ENCODE measurements at places on chromosomes 5 and 9.

GRCh38 chr5:149829954-149830353 lies 99.8 kb downstream of the PPARGC1B start:
- no peak for DNase-seq

- DNase-seq = peak; percentile 8
Observed at GRCh38 chr5:136080483-136081216, 51.9 kb downstream of the TGFBI start.

- no peak for DNase-seq
Observed at GRCh38 chr5:87367243-87367642, 45.5 kb downstream of the CCNH start.

DNA sequence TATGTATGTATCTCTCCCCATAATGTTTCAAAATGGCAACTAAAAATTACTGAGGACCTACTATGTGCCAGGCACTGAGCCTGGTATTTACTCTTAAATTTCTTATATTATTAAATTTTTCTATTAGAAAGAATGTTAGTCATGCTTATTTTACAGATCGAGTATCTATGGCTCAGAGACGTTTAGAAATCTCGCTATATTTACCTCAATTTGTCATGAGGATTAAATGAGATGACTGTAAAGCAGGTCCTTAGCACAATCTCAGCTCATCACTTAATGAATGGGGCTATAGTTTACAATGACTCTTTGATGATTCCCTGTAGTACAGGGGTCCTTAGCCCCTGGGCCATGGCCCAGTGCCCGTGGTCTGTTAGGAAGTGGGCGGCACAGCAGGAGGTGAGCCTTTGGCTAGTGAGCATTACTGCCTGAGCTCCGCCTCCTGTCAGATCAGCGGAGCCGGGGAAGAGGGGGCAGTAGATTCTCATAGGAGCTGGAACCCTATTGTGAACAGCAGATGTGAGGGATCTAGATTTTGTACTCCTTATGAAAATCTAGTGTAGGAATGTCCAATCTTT lies 15.5 kb downstream of the ENC1 start:
- no peak for DNase-seq

DNA sequence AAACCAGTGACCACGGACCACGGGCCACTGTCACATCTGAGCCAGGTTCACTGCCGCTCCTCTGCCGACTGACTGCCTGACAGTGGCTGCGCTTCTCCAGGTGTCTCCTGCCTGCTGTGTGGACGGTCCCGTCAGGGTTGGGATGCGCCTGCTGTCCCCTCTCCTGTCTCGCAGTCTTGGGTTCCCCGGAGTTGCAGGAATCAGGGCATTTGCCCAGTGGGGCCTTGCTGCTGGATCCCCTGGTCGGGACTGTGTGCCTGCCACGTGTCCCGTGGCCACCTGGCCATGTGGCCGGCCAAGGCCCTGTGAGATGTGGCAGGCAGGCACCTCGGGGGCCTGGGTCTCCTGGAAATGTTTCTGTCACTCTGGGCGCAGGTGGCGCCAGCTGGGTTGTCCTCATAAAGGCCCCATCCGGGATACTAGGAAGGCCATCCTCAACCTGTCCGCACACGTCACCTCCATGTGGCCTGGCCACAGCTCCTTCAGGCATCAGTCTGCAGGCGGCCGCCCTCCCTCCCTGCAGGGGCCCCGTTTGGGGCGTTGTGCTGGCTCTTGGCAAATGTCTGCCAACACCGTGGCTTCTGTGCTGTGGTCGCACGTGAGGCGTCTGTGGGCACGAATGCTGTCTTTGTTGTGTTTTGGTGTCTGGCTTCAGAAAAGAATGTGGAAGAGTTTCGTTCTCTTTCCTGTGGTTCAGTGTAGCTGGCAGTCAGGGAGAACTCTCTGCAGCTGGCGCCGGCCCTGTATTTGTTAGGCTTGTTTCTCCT lies 6.4 kb upstream of the TOR4A start:
- DNase-seq = no peak

GRCh38 chr5:154058055-154059038 lies 19.6 kb downstream of the MFAP3 start:
- DNase-seq = no peak

DNA sequence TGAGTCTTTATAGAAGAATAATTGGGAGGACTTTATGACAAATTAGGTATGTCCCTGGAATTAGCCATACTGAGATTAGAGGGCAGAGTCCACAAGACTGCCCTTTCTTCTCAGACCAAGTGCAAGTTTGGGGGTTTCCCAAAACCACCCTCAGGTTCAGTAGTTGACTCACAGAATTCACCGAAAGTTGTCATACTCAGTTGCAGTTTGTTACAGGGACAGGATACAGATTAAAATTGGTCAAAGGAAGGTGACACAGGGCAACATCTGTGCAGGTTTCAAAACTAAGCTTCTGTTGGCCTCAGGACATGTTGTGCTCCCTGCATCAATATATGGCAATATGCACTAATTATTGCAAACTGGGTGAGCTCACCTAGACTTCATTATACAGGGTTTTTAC lies 3.8 kb downstream of the RANBP17 start:
- DNase-seq = no peak

GRCh38 chr5:11973469-11973868 lies 69.2 kb upstream of the CTNND2 start:
- DNase-seq = no peak

- no peak for DNase-seq
Observed at GRCh38 chr5:96692441-96692840, 30.3 kb downstream of the CAST start.

GRCh38 chr5:66675406-66675805 lies 79.2 kb downstream of the MAST4 start:
- no peak for DNase-seq

- no peak for DNase-seq
Observed at GRCh38 chr9:126380447-126380846, 53.8 kb downstream of the MVB12B start.

- DNase-seq = no peak
Observed at GRCh38 chr9:5778805-5779204, 54.1 kb downstream of the ERMP1 start.

GRCh38 chr5:117893211-117893610 lies 1095.1 kb downstream of the DTWD2 start:
- DNase-seq = no peak

GRCh38 chr5:160507221-160507721 lies 85.6 kb downstream of the PTTG1 start:
- DNase-seq = no peak

DNA sequence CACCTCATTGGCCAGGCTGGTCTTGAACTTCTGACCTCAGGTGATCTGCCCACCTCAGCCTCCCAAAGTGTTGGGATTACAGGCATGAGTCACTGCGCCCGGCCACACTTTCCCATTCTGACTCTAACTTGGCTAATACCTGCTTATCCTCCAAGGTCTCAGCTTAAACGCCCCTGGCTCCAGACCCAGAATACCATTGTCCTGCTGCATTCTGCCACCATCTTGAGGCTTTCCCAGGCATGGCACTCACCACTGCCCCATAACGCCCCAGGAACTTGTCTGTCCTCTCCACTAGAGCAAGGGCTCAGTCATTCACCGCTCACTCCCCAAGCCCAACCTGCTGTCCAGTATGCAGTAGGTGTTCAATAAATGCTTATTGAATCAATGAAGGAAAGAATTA lies 39.8 kb downstream of the CAMK2A start:
- no peak for DNase-seq

- DNase-seq = no peak
Observed at GRCh38 chr5:157559301-157559700, 16.3 kb downstream of the ADAM19 start.

- no peak for DNase-seq
Observed at GRCh38 chr9:86968258-86968920, 21.1 kb upstream of the GAS1 start.

- DNase-seq = no peak
Observed at GRCh38 chr5:1172670-1173404, 28.6 kb upstream of the SLC6A19 start.

DNA sequence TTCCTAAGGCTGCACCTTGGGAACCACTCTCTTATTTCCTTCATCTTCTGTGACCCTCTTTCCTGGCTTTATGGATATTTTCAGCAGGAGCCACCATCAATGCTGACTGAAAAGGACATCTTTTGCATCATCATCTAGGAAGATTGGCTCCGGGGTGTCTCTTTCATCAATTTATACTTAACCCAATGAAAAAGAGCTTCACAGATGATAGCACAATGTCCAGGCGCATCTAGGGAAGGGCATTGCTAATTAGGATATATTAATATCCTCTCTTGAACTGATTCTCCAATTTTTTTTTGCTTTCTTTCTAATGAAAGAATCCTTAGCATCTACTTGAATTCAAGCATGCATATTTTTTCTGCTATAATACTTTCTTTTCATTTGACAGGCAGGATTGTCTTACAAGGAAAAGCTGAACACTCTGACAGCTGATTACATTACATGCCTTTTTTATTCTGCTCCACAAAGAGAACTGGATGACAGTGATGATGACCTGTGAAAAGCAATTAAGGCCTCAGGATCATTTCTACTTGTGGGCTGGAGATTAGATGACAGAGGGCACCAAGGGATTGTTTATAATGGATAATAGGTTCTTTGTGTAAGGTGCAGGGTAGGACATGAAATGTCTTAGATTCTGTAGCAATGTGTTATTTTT lies 60.2 kb downstream of the PCSK1 start:
- DNase-seq = no peak

- no peak for DNase-seq
Observed at GRCh38 chr9:18297056-18297841, 176.7 kb upstream of the ADAMTSL1 start.

- no peak for DNase-seq
Observed at GRCh38 chr5:51657340-51658240, 274.3 kb downstream of the ISL1 start.

DNA sequence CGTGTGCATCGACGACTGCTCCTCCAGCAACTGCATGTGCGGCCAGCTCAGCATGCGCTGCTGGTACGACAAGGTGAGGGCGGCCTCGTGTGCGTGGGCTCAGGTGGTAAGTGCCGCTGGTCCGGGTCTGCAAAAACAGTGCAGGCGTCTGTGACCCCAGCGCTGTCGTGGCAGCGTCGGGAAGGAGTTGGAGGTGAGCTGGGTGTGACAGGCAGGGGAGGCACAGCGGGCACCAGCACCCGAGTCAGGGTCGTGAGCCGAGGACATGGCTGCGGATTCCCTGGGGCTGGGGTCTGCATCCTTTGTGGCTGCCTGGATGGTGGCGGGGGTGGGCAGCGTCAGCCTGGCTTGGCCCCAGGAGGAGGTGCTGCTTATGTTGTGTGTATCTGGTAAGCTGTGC lies 63.1 kb upstream of the CACNA1B start:
- no peak for DNase-seq

GRCh38 chr9:129886226-129887174 lies 51.2 kb downstream of the USP20 start:
- no peak for DNase-seq

- no peak for DNase-seq
Observed at GRCh38 chr5:41656597-41656996, 146.2 kb upstream of the PLCXD3 start.

GRCh38 chr9:131228988-131229387 lies 47.3 kb downstream of the FAM78A start:
- no peak for DNase-seq

DNA sequence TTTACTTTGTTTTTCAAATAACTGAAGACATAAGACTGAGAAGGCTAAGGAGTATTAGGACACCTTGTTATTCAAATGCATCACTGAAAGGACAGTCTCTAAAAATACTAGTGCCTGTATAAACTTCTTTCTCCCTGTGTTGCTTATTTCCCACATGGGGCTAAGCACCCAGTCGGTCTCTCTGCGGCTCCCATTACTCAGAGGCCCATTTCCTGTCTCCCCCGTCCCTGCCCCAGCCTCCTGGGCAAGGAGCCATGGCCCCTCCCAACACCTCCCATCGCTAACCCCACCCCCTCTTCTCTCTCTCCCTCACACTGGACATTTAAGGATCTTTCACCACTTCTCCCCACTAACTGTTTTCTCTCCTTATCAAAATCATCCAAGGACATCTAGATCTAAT lies 81.9 kb downstream of the EBF1 start:
- no peak for DNase-seq

- DNase-seq = no peak
Observed at GRCh38 chr5:82849885-82850284, 227.3 kb downstream of the TMEM167A start.

GRCh38 chr9:124248960-124249359 lies 8.8 kb upstream of the NEK6 start:
- DNase-seq = no peak

DNA sequence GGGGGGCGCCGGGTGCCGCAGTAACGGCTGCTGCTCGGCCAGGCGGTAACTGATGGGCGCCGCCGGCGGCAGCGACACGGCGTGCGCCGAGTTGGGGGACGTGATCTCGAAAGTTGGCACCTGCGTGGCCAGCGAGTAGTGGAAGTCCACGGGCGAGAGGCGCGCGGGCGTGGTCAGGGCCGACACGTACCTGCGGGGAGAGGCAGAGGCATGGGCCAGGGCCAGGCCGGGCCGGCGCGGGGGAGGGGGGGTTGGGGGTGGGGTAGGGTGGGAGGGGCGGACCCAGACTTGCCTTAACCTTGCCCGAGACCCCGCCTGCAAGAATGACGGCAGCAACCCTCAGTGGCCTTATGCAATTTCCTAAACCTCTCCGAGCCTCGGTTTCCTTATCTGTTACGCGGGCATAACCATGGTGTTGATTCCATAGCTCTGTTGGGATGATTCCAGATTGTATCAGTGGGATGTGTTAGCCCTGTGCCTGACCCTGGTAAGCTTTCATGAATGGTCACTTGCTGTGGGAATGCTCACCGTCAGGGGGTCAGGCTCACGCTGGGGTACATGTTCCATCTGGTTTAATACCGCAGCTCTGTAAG lies 53.0 kb downstream of the PSD2 start:
- DNase-seq = peak; percentile 13

- DNase-seq = no peak
Observed at GRCh38 chr5:39274398-39275085, 55.2 kb upstream of the FYB1 start.

GRCh38 chr5:54313311-54314270 lies 3.2 kb upstream of the ARL15 start:
- no peak for DNase-seq

DNA sequence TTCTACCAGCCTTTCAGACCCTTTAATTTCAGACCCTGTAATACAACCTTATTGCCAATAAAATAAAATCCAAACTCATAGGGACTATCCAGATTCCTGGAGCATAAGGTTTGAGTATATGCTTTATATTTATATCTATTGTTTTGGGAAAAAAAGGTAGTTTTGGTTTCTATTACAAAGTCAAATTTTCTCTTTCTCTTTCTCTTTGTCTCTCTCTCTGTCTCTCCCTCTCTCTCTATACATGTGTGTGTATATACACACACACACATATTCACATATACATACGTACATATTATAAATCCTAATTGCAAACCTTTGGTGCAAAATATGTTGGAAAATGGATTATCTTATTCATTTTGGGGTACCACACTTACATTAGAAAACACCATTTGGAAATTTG lies 39.0 kb downstream of the TMEM232 start:
- no peak for DNase-seq

GRCh38 chr5:96843140-96843539 lies 33.2 kb upstream of the ERAP2 start:
- no peak for DNase-seq

- DNase-seq = no peak
Observed at GRCh38 chr9:91166796-91167366, 194.8 kb downstream of the AUH start.

GRCh38 chr5:91162534-91163381 lies 220.4 kb downstream of the ARRDC3 start:
- DNase-seq = peak; percentile 14

Data from activated CD8-positive, alpha-beta memory T cell treated with anti-CD3 and anti-CD28 coated beads for 1 hour (primary cell).